ENCODE measurements at places on chromosomes 1 and 21.
A peak's percentile ranks its signal among the peaks of the same experiment; 100 is the strongest.

DNA sequence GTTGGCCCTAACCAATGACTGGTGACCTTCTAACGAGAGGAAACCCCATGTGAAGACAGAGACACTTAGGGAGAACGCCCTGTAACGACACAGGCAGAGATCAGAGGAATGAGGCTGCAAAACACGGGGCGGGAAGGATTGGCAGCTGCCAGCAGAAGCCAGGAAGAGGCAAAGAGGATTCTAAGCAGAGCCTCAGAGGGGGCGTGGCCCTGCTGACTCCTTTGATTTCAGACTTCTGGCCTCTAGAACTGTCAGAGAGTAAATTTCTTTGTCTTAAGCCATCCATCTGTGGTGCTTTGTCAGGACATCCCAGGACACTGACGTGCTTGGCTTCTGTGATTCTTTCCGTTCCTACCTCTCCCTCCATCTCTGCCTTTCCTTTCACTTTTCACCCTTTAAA, 79.3 kb downstream of the SH3BGR start:
- no peak for DNase-seq

DNA sequence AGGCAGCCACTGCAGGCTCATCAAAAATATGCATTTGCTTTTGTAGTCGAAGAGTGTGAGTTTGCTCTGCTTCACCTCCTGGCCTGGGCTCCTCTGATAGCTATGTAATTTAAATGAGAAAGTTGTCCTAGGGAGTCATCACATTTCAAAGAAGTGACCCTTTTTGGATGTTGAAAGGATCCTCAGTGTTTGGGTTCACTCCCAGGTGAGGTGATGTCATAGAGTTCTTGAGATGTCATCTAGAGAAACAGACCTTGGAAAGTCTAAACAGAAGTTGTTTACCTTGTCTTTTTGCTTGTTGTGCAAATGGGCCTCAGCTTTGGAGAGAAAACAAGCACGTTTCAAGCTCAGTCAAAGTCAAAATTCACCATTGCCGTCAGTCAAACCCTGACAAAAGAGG, 92.0 kb upstream of the BARHL2 start:
- no peak for DNase-seq

GRCh38 chr1:231602673-231602984, 24.0 kb upstream of the DISC1 start:
- DNase-seq = no peak

GRCh38 chr1:99634971-99635624, 10.8 kb upstream of the PALMD start:
- DNase-seq = no peak

- no peak for DNase-seq
Observed at GRCh38 chr1:77652268-77652667, 30.2 kb downstream of the ZZZ3 start.

- DNase-seq = no peak
Observed at GRCh38 chr1:200671235-200671786, 1.6 kb upstream of the DDX59 start.

DNA sequence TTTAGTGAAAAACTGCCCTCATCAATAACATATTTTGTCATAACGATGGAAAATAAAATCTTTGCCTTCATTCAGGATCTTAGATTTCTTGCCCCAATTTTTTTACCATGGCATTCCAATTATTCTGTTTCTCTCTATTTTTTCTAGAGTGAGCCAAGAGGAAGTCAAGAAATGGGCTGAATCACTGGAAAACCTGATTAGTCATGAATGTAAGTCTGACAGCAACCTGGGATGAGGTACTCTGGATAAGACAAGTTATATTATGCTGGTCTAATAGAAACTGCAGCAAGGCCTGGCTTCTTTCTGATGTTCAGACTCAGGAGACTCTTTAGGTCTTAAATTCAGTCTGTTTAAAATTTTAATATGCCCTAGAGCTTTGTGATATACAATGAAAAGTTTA, 3.5 kb downstream of the RGS4 start:
- DNase-seq = no peak

- DNase-seq = no peak
Observed at GRCh38 chr1:6962996-6963911, 178.0 kb downstream of the CAMTA1 start.

DNA sequence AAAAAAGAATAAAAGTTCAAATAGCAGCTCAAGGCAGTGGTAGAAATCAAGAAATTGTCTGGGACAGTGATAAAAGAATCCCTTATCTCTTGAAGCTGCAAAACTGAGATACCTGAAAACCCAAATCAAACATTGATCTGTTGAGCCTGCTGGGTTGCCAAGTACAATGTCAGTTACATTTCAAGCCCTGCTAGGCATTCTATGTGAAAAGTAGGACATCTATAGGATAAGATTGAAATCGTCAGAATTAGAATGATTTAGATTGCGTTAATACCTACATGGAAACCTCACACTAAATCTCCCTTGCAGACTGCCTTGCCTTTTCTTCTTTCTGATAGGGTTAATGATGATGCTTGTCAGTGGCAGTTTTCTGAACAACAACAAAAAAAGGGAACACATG, 1684.4 kb upstream of the B3GALT2 start:
- DNase-seq = no peak

- DNase-seq = no peak
Observed at GRCh38 chr1:116671072-116671760, 3.7 kb upstream of the IGSF3 start.

GRCh38 chr1:52913537-52913936, 8.0 kb downstream of the ECHDC2 start:
- no peak for DNase-seq

DNA sequence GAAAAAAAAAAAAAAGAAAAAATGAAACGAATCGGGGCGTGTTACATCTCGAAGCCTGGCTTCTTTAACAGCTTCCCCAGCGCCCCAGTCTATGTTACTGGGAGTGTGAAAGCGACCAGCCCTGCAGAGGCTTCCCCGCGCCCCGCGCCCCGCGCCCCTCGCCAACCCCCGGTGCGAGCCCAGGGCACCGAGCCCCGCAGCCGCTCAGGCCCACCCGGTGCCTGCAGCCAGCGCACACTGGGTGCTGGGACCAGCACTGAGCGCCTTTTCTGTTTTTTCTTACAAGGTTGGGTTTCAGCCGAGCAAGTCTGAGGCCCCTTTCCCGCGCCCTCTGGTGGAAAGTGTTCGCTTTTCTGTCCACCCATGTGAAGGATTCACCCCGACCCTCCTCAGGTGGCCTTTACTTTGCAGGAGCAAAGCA, 42.1 kb upstream of the ZNF496 start:
- DNase-seq = no peak

DNA sequence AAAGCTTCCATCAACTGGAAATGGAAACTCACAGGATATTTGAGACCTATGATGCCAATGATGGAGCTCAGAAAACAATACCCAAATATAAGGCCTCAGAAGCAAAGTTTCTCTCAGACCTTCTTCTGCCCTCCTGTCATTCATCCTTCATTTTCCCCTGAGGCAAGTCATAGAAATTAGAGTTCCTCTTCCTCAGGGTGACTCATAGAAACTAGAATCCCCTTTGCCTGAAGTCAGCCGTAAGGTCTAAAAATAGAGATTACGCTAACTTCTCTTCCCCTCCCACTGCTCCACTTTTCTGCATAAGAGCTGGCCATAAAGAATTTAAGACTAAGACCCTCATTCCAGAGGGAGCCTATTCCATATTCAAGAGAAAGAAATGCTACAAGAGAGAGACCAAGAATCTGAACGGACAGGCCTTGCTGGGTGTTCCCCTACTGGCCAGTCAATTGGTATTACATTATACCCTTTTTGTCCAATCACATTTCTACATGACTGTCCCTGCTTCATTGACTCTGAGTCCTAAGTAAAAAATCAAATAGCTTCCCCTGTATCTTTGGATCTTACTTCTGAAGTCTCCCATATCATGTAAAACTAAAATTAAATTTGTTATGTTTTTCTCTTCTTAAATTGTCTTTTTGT, 994.9 kb downstream of the ADGRL2 start:
- no peak for DNase-seq

GRCh38 chr1:1085171-1085841, 11.2 kb upstream of the RNF223 start:
- no peak for DNase-seq

GRCh38 chr1:244224487-244225430, 173.7 kb downstream of the ZBTB18 start:
- DNase-seq = no peak

DNA sequence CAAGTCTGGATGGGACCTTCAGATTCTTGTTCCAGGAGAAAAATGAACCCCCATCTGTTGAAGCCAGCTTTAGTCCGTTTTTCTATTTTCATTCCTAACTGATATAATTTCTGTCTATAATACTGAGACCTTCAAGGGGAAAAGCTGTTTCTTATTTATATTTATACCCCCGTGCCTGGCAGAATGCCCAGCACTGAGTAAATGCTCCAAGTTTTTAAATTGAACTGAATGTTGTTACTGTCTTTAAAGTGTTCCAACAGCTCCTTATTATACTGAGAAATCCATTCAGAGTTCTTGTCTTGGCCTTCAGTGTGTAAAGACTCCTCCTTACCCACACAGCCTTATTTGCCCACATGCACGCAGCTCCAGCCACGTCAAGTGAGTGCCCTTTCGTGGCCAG, 178.6 kb upstream of the HMGB4 start:
- DNase-seq = no peak

DNA sequence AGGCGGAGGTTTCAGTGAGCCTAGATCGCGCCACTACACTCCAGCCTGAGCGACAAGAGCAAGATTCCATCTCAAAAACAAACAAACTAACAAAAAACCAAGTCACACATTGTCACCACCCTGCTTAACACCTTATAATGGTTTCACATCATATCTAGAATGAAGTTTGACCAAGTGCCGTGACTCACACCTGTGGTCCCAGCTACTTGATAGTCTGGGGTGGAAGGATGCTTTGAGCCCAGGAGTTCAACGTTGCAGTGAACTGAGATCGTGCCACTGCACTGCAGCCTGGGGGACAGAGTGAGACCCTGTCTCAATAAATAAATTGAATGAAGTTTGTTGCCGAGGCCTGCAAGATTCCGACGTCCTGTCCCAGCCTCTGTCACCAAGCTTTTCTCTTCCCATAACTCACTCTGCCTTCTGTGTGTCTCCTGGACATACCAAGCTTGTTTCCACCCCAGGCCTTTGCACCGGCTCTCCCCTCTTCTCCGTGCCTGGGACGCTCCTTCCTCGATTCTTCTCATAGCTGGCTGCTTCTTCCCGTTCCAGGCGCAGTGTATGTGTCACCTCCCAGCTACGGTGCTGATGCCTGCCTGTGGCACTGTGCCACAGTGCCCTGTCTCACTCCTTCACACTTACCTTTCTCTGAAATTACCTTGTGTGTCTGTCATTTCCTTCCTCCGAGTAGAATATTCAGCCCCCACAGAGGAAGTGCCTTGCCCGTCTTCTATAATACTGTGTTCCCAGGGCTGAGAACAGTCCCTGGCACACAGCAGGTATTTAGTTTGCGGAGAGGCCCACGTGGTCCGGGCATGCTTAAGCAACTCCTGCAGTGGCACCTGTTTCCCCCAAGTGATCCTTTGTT, 3.8 kb upstream of the SELENON start:
- DNase-seq = no peak

DNA sequence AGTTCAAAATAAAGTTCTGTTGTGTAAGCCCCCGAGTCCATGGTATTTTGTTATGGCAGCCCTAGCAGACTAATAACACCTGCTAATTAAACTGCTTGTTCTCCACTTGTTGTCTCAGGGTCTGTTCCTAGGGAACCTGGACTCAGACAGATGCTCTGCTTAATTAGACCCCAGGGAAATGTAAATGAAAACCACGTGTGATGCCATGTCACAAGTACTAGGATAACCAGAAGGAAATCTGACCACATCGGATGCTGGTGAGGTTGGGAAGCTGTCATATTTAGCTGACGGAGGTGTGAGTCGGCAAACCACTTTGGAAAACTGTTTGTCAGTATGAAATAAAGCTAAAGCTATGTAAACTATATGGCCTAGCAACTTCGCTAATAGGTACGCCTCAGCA, 19.6 kb downstream of the EDN2 start:
- DNase-seq = no peak

- DNase-seq = no peak
Observed at GRCh38 chr1:61114178-61114870, 32.0 kb downstream of the NFIA start.

DNA sequence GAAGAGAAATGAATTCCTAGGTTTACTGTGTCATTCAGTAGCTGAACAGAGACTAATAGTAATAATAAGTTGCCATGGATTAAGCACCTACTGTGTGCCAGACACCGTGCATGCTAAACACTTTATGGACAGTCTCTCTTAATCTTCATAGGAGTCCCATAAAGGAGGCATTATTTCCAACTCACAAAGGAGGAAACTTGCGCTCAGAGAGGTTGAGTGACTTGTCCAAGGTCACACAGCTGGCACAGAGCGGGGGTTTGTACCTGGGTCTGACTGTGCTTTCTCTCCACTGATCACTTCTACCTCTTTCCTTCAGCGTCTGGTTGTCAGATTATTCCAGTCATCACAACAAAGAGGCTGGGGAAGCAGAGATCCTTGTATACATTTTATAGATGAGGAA, 91.3 kb downstream of the KIRREL1 start:
- no peak for DNase-seq

GRCh38 chr1:228465571-228466146, 21.5 kb upstream of the RNF187 start:
- DNase-seq = no peak

- DNase-seq = peak; percentile 50
Observed at GRCh38 chr1:178057912-178058534, 35.9 kb upstream of the RASAL2 start.

- DNase-seq = no peak
Observed at GRCh38 chr1:17158961-17159360, 39.7 kb upstream of the PADI2 start.

DNA sequence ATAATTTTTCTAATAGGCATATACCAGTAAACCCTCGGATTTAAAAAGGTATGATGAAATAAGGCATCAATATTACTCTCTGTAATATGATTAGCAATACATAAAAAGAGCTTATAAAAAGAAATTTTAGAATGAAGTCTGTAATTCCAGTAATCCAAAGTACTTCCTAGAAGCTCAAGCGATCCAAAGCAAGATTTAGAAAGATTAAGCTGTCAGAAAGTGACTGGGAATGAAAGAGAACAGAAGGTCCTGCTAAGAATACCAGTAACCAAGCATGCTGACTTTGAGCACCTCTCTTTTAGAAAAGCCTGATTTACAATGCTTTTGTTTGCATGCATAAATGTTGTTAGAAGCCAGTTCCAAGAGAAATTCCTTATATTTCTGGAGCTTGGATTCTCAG, 125.1 kb downstream of the GIPC2 start:
- DNase-seq = no peak

DNA sequence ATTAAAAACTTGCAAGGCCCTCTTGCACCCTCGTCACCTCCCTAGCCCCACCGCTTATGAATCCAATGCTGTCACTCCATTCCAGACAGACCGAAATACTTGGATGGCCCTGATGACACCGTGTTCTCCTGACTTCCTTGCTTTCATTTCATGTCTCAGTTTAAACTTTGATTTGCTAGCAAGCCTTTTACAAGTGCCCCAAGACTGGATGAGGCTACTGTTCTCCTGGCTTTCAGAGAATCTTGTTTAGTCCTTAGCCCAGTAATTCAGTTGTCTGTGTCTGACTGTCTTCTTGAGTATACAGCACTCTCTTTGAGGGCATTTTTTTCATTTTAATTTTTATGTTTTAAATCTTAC, 824 bp upstream of the IFI44L start:
- DNase-seq = no peak

GRCh38 chr1:18931730-18932129, 24.7 kb downstream of the IFFO2 start:
- DNase-seq = no peak

GRCh38 chr1:232835166-232835565, 29.9 kb downstream of the MAP10 start:
- no peak for DNase-seq

Measured in AG04449 (cell line).